Stromal cell of bone marrow (primary cell): ENCODE measurements at places on chromosomes 6 and 20.

- no peak for DNase-seq
These were observed 17.8 kb upstream of the SLC16A10 start for GRCh38 chr6:111069382-111070104.

DNA sequence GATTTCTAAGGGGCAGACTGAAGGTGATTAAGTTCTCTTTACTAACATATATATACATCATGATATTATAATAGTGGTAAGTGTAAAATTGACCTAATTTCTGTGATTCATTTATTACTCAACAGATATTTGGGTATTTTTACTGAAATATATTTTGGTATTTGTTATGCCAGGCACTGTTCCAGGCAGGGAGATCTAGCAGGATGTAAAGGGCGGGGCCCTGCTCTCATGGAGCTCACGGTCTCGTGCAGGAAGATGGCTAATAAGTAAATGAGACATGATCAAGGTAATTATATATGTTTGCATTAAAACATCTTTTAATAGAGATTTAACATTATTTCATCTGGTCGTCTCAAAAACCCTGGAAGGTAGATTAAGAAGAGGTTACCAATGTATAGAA lies 27.7 kb downstream of the FAM50B start:
- DNase-seq = no peak

DNA sequence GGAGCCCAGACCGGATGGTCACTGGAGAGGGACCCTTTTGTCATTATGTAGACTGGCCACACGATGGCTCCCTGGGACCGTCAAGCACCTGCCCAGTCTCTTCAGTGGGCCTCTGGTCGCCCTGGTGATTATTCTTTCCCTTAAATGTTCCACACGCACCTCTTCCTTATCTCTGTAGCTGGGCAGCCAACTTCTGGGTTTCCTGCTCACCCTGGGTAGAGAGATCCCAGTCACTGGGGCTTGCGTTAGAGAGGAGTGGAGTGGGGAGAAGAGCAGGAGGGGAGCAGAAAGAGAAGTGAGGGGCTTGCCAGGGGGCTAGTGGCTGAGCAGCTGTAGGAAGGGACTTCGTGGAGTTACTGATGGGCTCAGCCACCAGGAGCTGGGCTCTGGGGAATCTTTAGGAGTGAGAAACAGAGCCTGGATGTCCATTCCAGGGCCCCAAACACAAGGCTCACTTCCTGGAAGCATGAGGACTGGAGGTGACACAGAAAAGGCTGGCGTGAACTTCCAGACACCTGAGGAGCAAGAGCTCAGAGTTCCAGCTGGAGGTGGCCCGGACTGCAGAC lies 150.1 kb downstream of the DHX35 start:
- peak; percentile 6 for DNase-seq

DNA sequence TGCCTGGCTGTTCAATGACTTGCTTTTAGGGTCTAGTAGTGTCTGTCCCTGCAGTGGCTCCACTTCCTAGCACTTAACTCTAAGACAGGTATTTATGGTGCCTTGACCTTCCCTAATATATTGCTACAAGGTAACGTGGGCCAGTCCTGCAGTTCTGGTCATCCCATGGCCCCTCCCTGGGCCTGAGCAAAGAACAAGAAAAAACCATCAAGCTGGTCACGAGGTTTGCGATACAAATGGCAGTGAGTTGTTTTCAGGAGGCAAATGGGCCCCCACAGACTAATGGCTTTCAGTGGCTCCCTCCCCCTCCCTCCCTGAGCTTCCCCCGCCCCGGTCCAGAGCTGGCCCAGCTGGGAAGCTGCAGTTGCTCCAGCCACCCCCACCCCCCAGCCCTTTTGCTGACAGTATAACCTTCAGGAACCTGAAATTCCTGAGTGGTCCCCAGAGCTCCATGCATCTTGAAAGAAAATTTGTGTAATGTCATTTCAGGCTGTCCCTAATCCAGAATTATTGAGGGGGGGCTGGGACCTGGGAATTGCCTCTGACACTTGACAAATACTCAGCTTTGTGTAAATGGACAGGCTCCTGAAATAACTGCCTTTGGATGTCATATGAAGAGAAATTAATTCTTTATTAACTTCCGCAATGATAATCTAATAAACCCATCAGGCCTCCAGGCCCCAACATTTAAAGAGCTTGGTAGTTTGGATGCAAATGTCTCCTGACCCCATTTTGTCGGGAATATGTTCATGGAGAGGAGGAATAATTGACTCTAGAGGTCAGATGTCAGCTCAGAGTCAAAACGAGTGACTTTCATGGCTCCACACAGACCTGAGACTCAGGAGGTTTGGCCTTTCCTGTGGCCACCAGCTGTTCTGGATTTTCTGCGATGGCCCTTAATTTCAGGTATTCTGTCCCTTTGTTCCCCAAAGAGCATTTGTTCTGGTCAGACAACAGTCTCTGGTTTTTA lies 153.2 kb upstream of the TOP1 start:
- no peak for DNase-seq

- DNase-seq = no peak
These were observed 9.8 kb downstream of the ULBP2 start for GRCh38 chr6:149951626-149952025.

GRCh38 chr6:20687494-20687893 lies 153.2 kb downstream of the CDKAL1 start:
- DNase-seq = no peak

- no peak for DNase-seq
These were observed 30.4 kb upstream of the PI16 start for GRCh38 chr6:36924131-36924530.

GRCh38 chr20:47620808-47621805 lies 119.4 kb downstream of the NCOA3 start:
- peak; percentile 58 for DNase-seq

DNA sequence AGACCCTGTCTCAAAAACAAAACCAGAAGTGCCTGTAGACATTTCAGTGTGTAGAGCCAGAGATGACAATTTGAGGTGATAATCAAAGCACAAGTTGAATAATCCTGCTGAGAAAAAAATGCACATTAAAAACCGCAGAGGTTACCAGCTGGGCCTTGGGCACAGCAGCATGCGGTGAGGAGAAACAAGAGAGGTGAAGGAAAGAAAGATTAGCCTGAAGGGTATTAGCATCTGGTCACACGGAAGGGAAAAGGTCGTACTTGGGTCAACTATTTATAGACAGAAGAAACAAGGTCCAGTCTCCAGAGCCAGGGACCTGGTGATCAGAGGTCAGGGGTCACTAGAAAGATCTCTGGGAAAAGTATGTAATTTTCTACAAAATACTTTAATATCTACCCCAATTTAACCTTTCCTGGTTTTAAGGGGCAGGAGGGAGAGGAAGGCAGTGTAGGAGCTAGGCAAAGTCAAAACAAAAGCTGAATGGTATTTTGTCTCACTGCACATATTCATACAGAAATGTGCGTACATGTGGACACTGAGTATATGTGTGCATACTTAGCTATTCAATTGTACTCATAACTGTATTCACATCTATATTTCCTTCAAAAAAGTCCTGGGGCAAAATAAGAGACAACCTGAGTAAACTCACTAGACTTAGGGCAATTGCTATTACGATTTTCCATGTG lies 10.1 kb downstream of the MAP7 start:
- no peak for DNase-seq

DNA sequence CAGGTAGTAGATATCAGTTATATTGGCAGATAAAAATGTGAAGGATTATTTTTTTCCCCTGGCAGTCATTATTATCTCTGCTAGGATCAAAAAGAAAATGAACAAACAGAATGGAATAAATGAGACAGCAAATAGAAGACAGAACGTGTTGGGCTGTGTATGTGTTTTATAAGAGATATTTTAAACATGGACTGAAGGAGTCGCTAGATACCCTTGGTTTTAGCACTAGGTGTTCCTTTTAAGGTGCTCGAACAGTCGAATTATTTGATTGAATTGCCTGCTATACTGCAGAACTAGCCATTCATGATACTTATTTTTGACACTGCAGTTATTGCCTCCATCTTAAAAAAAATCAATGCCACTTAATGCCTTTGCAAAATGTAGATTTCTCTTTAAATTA lies 3.7 kb downstream of the GRIK2 start:
- DNase-seq = no peak

GRCh38 chr6:101543796-101544195 lies 150.3 kb downstream of the GRIK2 start:
- no peak for DNase-seq

DNA sequence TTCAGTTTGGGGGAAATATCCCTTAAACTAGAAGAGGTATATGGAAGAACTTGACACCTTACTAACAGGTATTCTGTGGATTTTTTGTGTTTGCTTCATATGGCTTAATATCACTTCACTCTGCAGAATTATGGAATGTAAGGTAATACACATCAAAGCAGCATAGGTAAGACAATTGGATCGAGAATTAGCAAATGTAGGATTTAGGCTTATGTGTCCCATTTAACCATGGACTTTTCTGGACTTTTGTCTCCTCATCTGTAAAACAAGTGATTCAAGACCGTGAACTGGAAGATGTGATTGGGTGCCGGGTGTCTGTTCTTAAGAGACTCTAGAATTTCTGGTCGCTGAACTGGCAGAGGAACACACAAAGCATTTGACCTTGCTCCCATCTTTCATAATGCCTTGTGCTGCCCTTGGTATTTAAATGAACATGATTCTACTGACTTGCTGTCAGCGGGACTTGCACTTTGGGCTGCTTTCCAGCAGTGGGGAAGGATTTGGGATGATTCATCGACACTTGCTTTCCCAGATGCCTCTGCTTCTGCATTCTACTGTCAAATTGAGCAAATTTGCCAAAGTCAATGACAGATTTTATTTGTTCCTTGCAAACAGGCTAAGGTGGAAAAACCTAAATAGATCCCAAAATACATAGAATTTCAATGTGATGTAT lies 199.8 kb downstream of the PLCB1 start:
- DNase-seq = peak; percentile 72

GRCh38 chr20:6882561-6883291 lies 115.2 kb downstream of the BMP2 start:
- peak; percentile 4 for DNase-seq

DNA sequence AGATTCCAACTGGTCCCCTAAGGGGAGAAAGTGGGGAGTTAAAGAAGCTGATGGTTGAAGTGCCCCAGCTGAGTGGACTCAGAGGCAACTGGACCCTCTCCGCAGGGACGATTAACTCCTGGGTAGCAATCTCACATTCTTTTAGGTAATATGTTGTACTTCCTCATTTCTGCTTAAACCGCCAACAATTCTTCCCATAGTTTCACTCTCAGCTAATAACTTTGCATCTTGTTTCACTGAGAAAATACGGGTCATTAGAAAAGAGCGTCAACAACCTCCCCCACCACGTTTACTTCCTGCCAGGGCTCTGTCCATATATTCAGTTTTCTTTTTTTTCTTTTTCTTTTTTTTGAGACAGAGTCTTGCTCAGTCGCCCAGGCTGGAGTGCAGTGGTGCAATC lies 39.5 kb upstream of the CHD6 start:
- DNase-seq = no peak

DNA sequence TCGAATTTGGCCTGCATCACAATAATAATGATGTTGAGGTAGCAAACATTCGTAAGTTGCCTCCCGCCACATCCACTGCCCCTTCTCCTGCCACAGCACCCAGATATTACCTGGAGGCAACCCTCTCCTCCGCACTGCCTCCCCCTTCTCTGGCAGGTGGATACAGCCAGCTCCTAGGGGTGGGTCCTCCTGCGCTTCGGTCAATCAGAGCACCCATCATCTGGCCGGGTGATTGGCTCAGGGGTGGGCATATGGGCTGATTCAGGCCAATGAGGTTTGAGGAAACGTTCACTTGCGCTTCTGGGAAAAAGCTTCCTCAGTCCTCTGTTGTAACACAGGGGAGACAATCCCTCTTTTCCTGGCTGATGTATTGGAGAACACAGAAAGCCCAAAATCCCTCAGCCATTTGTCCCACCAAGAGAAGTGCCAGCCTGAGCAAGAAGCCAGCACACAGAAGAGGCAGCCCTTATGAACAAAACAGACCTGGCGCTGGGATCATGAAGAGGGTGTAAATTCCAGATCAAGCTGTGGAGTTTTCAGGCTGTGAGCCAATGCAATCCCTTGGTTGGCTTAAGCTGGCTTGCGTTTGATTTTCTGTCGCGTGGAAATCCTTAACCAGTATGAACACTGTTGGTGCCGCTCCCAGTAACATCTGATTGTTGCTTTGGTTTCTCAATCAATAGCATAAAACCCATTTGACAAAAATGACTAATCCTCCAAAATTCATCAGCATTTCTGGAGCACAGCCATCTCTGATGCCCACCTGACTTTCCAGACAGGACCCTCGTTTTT lies 82.2 kb downstream of the PRDM1 start:
- no peak for DNase-seq

DNA sequence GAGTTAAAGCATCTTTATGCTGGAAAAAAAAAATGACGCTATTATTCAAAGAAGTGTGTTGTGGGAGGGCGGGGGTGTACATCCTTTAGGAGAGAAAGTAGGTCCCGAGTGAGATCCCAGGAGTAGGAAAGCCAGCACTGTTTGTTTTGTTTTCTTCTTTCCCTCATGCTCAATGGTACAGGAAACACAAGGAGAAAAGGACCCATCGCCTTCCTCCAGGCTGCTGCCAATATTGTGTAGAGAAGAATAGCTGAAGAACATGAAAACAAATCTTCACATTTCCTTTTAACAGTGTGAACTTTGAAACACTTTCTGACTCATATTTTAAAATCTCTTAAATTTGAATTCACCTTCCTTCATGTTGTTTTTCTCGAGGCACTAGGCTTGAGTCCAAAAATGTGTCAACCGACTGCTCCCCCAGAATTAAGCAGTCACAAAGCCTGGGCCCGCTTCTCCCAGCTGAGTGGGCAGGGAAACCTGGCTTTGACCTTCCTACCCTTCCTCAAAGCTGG lies 22.3 kb downstream of the PPP1R16B start:
- no peak for DNase-seq

DNA sequence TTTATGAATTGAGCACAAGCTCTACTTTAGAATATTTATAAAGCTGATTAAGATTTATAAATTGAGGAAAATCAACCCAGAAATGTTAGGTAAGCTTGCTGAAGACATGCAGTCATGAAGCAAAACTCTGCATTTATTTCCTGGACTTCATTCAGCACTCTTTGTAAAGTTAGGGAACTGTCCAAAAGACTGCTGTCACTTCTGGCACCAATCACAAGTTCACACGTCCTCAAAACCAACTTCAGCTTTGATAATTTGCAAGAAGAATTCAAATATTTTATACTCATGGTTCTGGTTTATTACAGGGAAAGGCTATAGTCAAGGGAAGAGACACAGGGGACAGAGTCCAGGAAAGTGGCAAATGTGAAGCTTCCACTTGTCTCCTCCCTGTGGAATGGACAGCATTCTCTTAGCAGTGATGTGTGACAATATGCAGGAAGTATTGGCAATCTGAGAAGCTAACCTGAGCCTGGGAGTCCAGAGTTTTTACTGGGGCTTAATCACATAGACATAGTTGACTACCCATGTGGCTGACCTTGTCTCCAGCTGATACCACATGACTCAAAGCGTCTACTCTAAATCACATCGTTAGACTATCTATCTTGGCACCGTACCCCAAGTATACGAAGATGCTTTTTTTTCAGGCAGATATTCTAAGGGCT lies 85.4 kb downstream of the PPP1R14C start:
- no peak for DNase-seq

- DNase-seq = no peak
These were observed 26.8 kb downstream of the SLC17A9 start for GRCh38 chr20:62979310-62979709.

GRCh38 chr6:43667245-43668150 lies 20.1 kb downstream of the MRPS18A start:
- no peak for DNase-seq

- no peak for DNase-seq
These were observed 6.5 kb downstream of the PLEKHG1 start for GRCh38 chr6:150606168-150606591.
